ENCODE measurements at places on chromosomes 4 and X.
A peak's percentile ranks its signal among the peaks of the same experiment; 100 is the strongest.

- H3K4me1 ChIP-seq: peaks cover 80% of the 10 kb centered on the region
- peak overlapping the region; percentile 0 for H3K27ac ChIP-seq
- no peaks in the 10 kb centered on the region for H3K27me3 ChIP-seq
- H3K36me3 ChIP-seq: peaks cover 16% of the 10 kb centered on the region
Observed at GRCh38 chr4:8439168-8439567, 1.4 kb downstream of the ACOX3 start.

- no peak overlapping the region for H3K4me3 ChIP-seq
- H3K4me1 ChIP-seq: no peaks in the 10 kb centered on the region
- H3K27ac ChIP-seq: no peak overlapping the region
- no peaks in the 10 kb centered on the region for H3K27me3 ChIP-seq
Observed at GRCh38 chr4:29304595-29304994, 1415.6 kb upstream of the PCDH7 start.

GRCh38 chrX:86133761-86134160, 14.5 kb upstream of the DACH2 start:
- no peaks in the 10 kb centered on the region for H3K36me3 ChIP-seq
- no peak for DNase-seq
- H3K27ac ChIP-seq: no peak overlapping the region

- H3K27me3 ChIP-seq: no peaks in the 10 kb centered on the region
- peaks cover 2% of the 10 kb centered on the region for H3K4me1 ChIP-seq
- peaks cover 24% of the 10 kb centered on the region for H3K36me3 ChIP-seq
- H3K4me3 ChIP-seq: no peak overlapping the region
- no peak overlapping the region for H3K27ac ChIP-seq
Observed at GRCh38 chrX:9670136-9670814, 95.4 kb downstream of the GPR143 start.

DNA sequence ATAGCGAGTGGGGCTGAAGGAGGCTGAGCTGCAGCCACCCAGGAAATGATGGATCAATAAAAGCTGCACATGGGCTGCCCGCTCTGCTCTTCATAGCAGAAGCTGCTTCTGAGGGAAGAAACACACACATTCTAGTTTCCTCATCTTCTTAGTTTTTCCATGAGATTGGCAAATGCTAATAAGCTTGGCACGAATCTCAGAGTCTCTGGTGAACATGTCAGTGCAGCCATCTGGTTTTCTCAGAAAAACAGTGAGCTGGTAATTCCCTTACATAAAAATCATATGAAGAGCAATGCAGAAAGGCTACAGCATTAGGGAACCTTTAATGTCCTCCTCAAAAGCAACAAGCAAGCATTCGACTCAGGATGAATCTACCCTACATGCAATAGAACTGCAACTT, 69.9 kb downstream of the GATB start:
- no peaks in the 10 kb centered on the region for H3K27me3 ChIP-seq
- no peak for DNase-seq
- H3K36me3 ChIP-seq: no peaks in the 10 kb centered on the region
- no peak overlapping the region for H3K27ac ChIP-seq

DNA sequence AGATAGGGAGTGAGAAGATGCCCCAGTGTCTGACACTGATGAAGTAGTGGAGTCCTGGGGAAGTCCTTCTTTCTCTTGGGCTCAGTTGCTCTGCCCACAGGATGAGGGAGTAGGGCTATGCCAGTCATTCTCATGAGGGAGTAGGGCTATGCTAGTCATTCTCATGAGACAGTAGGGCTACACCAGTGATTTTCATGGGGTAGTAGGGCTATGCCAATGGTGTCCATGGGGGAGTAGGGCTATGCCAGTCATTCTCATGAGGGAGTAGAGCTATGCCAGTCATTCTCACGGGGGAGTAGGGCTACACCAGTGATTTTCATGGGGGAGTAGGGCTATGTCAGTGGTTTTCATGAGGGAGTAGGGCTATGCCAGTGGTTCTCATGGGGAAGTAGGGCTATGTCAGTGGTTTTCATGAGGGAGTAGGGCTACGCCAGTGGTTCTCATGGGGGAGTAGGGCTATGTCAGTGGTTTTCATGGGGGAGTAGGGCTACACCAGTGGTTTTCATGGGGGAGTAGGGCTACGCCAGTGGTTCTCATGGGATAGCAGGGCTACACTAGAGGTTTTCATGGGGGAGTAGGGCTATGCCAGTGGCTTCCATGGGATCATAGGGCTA, 43.3 kb upstream of the SOD3 start:
- H3K4me3 ChIP-seq: no peak overlapping the region
- DNase-seq: no peak

DNA sequence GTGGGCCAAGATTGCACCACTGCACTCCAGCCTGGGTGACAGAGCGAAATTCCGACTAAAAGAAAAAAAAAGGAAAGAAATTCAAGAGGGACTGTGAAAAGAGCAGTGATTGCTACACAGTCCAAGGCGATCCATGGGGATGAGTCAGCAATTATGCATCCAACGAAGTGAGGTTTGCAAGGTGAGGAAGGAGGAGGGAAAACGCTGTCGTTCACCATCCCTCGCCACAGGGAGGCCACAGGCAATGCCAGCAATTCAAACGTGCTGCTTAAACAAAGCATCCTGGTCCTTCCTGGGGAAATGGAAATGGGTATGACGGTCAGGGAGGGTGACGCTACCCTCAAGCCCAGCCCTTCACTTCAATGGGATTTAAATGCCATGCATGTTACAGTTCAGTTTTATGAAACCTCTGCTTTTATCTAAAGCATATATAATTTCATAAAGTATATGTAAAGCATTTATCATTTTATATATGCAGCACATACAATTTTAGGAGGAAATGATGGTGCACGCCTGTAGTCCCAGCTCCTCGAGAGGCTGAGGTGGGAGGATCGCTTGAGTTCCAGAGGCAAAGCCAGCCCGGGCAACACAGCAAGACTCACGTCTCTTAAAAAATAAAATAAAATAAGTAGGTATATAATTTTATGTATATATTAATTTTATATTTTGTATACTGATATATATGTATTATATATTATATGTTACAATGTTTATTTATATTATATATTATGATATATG, 108.7 kb downstream of the DHRSX start:
- peaks cover 15% of the 10 kb centered on the region for H3K36me3 ChIP-seq
- no peak for DNase-seq
- no peak overlapping the region for H3K27ac ChIP-seq
- no peak overlapping the region for H3K4me3 ChIP-seq
- H3K4me1 ChIP-seq: no peaks in the 10 kb centered on the region

GRCh38 chr4:41122775-41123174, 91.6 kb downstream of the APBB2 start:
- DNase-seq: no peak
- H3K36me3 ChIP-seq: no peaks in the 10 kb centered on the region
- H3K27ac ChIP-seq: no peak overlapping the region
- peaks cover 3% of the 10 kb centered on the region for H3K27me3 ChIP-seq

DNA sequence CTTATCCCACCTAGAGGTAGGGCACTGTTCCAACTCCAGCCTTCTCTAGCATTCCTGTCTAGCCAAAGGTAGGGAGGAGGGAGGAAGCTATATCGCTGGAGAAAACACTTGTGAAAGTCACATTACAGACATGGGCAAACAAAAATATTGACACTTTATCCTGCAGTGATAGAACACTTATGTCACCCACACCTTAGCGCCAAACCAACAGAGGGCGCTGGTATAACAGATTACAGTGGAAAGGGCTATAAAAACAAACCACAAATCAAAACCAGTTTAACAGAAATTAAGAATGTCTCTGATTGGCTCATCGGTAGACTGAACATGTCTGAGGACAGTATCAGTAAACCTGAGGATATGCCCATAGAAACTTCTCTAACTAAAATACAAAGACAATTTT, 451.3 kb downstream of the TLL1 start:
- H3K27ac ChIP-seq: no peak overlapping the region
- H3K4me3 ChIP-seq: no peak overlapping the region
- H3K36me3 ChIP-seq: no peaks in the 10 kb centered on the region
- H3K4me1 ChIP-seq: no peaks in the 10 kb centered on the region

DNA sequence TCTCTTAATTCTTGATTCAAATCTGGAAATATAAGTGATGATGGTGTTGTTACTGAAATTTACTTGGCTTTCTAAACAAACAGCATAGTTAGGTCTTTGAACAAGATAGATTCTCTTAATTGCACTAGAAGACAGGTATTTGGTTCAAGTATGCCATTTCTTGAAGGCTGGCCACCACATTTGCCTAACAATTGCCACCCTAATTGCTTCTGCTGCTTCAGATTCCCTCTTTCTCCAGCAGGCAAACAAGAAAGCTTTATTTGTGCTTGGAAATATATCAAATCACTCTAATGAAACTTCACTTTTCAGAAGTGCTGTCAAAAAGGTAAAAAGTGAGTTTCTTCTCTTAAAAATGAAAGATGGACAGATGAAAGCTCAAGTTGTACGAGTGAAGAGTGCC, 418.6 kb downstream of the INPP4B start:
- no peaks in the 10 kb centered on the region for H3K27me3 ChIP-seq
- DNase-seq: no peak
- H3K27ac ChIP-seq: no peak overlapping the region
- no peak overlapping the region for H3K4me3 ChIP-seq
